Cardiac muscle cell (in vitro differentiated cells and primary cell): ENCODE measurements at places on chromosomes 13 and 19. TPM values are rescaled to one million over a fixed set of nuclear protein-coding genes. Genes with fewer than 3 reads are reported as not detected.

DNA sequence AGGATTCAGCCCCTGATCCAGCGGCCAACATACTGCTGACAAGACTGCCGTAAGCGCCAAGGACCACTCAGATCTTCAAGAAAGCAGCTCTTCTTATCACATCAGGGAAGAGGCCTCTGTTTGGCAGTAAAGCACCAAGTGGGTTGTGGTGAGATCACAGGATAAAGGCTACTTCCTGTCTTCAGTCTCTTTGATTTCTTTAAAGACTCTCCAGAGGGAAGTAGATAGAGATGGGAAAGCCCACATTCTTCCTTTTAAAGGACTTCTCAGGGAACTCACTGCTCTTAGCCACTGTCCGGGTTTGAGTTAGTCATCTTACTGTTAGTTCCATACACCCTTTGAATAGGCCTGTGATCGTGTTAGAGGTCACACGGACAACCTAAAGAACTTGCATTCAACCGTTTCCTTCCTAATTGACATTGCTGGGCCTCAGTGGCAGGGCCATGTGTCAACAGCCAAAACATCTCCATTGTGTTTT lies 47.2 kb upstream of the POMP start:
- H3K4me1 ChIP-seq: no peaks in the 10 kb centered on the region
- H3K36me3 ChIP-seq: no peaks in the 10 kb centered on the region
- H3K27me3 ChIP-seq: no peaks in the 10 kb centered on the region
- no peak overlapping the region for H3K27ac ChIP-seq
- no peak for DNase-seq

- H3K27ac ChIP-seq: no peak overlapping the region
- H3K4me3 ChIP-seq: no peak overlapping the region
- peaks cover 4% of the 10 kb centered on the region for H3K4me1 ChIP-seq
- no peaks in the 10 kb centered on the region for H3K36me3 ChIP-seq
Observed at GRCh38 chr19:32819419-32820400, 49.9 kb downstream of the SLC7A9 start.

DNA sequence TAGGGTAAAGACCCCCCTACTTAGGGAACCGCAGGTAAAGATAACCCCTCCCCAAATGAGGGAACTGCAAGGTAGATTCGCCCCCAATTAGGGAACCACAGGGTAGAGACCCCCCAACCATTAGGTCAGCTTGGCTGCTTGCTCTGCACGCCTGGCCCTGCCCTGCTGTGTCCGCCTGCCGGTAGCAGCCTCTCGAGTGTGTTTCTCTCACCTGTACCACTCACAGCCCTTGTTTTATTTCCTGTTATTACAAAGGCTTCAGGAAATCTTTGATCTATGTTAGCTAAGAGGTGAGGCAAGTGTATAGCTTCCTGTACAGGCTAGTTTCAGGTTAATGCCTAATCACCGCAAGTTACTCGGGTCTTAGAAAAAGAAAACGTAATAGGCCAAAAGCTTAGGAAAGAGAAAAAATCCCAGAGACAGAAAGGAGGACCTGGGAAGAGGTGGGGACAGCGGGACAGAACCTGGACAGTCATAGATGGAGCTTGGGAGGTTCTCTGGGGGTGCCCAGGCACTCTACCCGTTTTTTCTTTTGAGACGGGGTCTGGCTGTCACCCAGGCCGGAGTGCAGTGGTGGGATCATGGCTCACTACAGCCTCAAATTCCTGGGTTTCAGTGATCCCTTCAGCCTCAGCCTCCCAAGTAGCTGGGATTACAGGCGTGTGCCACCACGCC lies 23.1 kb upstream of the EIF3G start:
- DNase-seq: no peak
- H3K4me3 ChIP-seq: no peak overlapping the region
- H3K27me3 ChIP-seq: no peaks in the 10 kb centered on the region
- H3K27ac ChIP-seq: no peak overlapping the region
- H3K36me3 ChIP-seq: peaks cover 64% of the 10 kb centered on the region

DNA sequence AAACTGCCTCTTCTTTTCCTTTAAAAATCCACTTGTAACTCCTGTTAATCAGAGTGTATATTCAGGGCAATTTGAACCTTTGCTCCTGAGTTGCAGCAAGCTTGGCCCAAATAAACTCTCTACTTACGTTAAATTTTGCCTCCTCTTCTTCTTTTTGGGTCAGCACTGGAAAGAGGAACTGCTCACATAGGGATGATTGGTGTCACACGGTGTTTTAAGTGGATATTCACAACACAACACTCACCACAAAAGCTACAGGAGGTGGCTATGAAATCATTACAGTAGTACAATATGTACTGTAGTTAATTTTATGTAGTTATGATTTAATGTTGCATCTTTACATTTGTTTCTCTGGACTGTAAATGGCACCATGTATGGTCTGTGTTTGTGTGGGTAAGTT lies 96.8 kb upstream of the DOCK9 start:
- DNase-seq: no peak
- no peak overlapping the region for H3K27ac ChIP-seq
- H3K36me3 ChIP-seq: no peaks in the 10 kb centered on the region
- H3K27me3 ChIP-seq: no peaks in the 10 kb centered on the region
- no peak overlapping the region for H3K4me3 ChIP-seq

DNA sequence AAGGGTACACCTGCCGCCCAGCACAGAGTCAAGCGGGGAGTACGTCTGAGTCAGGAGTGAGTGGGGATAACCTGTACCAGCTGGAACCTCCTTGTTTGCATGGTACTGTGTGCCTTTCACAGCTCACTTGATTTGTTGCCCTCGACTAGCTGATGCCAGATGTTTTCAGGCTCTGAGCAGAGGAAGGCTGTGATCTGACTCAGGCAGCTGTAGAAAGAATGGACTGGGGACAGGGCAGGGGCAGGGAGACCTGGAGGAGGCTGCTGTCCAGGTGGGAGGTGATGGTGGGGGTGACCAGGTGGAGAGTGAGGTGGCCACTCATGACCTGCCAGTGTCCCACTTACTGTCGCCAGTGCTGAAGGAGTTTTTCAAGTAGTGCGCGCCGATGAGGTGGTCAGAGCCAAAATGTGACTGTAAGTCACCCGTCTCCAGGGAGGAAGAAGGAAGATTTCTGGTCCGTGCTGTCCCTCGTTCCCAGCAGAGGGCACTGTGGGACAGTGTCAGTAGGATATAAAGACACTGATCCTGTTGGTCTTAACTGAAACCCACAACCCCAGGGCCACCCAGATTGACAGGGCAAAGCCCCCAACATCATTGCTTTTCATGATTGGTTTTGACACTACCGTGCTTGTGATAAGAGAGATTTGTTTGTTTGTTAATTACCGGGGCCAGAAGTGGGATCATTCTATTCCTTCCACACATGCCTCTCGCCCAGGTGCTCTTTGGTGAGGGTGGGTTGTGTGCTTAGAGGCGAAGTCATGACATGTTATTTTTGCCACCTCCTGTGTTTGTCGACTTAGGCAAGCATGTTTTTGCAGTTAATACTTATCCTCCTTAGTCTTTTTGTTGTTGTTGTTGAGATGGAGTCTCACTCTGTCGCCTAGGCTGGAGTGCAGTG lies 128.4 kb downstream of the DPF1 start:
- H3K4me1 ChIP-seq: no peaks in the 10 kb centered on the region
- no peak overlapping the region for H3K4me3 ChIP-seq
- H3K27ac ChIP-seq: no peak overlapping the region
- H3K36me3 ChIP-seq: no peaks in the 10 kb centered on the region
- no peaks in the 10 kb centered on the region for H3K27me3 ChIP-seq
- peak; percentile 72 for DNase-seq

The KCNRG gene
- 0.31 TPM in 1 of 2 replicates, not detected in the other for polyA plus RNA-seq

The ANKRD10 gene
- polyA plus RNA-seq: 127 and 142 TPM in 2 replicates

The ZNF546 gene
- polyA plus RNA-seq: 3.2 and 6.6 TPM in 2 replicates
